ENCODE measurements at places on chromosomes 13 and 19.

DNA sequence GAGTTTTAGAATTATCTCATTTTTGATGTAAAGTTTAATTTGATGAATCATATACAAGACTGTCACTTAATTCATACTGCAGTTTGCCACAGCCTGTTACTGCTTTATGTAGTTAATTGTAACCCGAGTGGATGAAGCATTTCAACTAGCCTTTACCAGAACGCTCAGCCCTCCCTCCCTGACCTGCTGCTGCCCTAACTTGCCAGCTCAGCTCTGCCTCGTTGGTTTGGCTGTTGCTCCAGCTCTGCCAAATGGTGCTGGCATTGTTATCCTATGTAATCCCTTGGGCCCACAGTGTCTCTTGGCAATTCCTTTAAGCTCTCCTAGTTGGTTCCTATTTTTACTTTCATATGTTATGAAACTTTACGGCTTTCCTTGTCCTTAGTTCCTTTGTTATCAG is 113.3 kb downstream of the LMO7 start:
- DNase-seq: no peak

GRCh38 chr13:39311619-39312018 is 273.4 kb downstream of the NHLRC3 start:
- DNase-seq: no peak

DNA sequence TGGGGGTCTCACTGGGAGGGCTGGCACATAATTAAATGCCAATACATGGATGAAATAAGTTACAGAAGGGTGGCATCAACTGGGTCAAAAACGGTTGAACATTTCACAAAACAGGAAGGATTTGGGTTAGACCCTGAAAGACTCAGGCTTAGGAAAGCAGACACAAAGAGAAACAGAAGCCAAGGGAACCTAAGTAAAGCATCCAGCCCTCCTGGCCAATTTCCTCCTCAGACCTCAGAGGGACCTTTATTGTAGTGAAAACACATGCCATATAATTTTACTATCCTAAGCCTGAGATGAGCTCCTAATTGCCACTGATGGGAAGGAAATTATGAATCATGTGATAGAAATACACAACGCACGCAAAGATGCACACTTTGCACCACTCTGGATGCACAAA is 12.1 kb upstream of the CEACAM3 start:
- DNase-seq: no peak

DNA sequence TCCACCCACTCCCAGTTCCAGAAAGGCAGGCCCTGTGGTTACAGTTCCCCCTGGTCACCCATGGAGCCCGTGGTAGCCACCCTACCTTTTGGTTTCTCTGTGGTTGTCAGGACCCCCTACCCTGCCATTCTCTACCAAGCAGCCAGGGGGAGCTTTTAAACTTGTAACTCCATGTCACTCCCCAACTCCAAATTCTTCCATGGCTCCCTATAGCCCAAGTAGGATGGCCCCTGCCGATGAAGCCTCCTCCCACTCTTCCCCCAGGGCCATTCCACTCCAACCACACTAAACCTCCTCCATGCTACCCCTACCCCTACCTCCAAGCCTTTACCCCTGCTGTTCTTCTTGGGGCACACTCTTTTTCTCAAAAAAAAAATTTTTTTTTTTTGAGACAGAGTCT is 2.2 kb downstream of the S1PR2 start:
- DNase-seq: no peak

DNA sequence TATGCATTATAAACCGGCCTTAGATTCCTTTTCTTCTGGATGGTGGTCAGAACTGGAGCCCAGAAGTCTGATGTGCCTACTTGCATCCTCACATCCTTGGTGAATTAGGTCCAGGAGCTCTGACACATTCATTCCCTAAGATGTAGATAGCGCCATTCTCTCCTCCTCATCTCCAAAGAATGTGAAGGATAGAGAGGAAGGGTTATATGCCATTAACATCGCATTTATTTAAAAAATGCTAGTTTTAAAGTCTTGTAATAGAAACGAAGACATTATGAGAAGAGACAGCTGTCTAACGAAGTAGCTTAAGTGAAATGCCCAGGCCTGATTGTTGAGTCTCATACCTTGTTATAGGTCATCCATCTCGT is 9.7 kb downstream of the MBNL2 start:
- no peak for DNase-seq
